Fibroblast of skin of scalp (primary cell): ENCODE measurements at places on chromosomes 7 and 10.

- peak; percentile 20 for DNase-seq
Observed at GRCh38 chr7:27697861-27698430, 35.3 kb upstream of the HIBADH start.

- DNase-seq = no peak
Observed at GRCh38 chr10:99057936-99058690, 177.5 kb downstream of the HPSE2 start.

- DNase-seq = no peak
Observed at GRCh38 chr7:44236333-44236728, 35.6 kb downstream of the YKT6 start.

DNA sequence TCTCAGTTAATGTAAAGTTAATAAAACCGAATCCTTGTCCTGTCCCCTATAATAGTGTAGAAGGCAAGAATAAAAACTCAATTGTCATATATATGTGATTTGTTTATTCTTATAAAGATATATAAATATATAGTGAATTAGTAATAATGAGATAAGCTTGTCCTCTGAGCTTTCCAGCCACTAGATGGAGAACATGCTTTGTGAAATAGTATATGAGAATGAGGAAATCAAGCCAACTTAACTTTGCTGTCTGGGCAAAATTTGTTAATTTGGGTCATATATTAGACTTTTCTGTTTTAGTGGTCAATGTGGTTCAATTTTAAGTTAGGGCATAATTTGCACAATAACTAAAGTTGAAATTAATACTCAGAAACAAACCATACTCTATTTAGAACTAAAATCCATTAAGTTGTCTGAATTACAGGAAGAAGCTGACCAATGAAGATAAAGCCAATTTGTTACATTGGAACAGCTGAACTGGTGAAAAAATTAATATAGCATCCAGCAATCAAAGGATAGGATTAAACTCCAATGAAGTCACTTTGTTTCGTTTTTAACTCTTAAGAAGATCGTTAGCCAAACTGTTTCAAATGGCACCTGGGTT, 595.0 kb downstream of the ARL4A start:
- DNase-seq = peak; percentile 21

GRCh38 chr7:31418928-31419327, 78.4 kb upstream of the NEUROD6 start:
- no peak for DNase-seq

- DNase-seq = no peak
Observed at GRCh38 chr7:95525503-95525902, 39.8 kb downstream of the ASB4 start.

DNA sequence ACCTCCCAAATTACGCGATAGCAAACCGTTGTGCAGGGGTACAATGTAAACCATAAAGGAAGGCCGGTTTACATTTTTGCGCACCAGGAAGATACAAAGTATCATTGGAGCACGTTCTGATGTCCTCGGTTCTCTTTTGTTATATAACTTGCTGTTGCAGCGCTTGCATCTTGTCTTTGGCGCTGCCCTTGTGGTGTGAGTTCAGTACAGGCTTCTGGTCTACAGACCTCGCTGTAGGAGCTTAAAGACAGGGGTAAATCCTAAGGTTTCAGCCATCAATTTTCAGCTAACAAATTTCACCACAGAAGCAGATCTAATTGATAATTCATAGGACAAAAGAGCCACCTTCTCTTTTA, 1.5 kb upstream of the MKX start:
- DNase-seq = no peak

DNA sequence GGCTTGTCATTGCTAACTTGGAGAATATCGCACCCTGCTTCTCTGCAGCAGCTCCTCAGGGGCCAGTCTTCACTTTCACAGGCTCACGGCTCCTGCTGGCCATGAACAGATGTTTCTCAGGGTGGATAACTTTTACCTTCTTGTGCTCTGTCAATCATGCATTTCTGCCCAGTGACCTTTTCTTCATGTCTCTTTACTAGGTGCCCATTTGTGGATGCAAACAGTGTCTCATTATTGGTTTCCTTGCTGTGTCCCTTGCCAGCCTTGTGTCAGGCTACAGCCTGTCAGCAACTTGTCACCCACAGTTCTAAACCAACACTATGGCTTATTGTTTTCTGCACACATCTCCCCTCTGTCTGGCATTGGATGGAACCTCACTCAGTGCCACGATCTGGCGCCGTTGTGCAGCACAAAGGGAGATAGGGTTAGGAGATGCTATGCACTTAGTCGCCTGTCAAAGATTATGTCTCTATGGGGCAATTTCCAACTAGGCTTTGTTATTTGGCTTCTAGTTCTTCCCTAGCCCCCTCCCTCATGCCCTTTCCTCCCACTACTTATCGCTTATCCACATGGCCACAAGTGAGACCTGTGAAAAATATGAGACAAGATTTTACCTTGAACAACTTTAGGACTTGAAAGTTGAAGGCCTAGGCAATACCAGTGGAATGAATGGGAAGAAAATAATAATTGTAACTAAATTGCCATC, 45.7 kb upstream of the NXPH1 start:
- DNase-seq = no peak

- DNase-seq = no peak
Observed at GRCh38 chr10:21505711-21506278, 19.7 kb downstream of the SKIDA1 start.

GRCh38 chr10:124589491-124590041, 127.9 kb downstream of the LHPP start:
- DNase-seq = peak; percentile 17

DNA sequence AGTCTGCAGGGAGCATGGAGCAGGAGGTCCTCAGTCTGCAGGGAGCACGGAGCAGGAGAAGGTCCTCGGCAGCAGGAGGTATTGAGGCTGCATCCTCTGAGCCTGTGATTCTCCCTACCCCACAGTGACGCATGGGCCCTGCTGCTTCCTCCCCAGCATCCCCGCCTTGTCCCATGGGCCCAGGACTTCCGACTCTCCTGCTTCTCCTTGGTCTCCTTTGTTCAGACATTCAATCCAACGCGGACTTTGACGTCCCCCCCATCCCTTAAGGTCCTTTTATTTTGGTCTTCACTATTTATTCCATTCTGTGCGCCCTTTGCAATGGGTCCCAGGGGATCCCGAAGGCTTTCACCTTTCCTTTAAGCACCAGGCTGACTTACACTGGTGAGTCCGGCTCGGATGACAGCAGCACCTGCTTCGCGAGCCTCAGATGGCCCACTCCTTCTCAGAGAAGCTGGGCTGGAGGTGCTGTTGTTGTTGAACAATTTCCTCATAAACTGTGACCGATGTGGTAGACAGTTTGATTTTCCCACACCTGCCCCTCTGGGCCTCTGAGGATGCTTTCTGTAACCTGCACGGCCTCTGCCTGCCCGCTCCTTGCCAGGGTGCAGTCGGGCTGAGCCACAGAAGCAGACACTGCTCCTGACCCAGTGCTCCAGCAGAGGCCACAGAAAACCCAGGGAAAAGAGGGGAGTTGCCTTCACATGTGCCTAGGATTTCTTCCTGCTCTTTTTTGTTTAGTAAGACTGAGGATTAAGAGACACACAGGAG, 407.2 kb upstream of the SHH start:
- no peak for DNase-seq

DNA sequence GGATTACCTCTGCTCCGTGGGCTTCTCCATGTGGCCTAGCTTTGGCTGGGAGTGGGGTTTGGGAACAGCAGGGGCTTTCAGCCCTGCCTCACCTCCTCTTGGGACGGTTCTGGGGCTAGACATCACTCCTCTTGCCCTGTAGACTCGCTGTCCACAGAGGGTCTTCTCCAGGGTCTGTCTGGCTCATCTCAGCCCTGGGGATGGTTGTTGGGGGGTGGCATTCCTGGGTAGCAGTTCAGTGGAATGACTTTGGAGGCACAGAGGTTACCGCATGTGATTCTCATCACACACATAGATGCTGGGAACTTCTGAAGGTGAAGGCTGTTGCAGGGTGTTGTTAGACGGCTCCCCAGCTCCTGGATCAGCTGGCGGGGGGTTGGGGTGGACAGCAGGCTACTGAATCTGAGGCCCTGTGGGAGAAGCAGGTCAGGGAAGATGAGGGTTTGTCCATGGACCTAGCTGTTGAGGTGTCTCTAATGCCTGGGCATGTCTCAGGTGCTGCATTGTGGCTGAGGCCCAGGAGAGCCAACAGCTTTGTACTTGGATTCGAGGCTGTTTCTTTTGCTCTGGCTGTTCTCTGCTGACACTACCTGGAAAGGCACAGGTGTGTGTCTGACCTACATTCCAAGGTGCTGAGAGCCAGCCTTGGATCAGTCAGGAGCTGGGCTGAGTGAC, 23.8 kb downstream of the RAMP3 start:
- DNase-seq = no peak

DNA sequence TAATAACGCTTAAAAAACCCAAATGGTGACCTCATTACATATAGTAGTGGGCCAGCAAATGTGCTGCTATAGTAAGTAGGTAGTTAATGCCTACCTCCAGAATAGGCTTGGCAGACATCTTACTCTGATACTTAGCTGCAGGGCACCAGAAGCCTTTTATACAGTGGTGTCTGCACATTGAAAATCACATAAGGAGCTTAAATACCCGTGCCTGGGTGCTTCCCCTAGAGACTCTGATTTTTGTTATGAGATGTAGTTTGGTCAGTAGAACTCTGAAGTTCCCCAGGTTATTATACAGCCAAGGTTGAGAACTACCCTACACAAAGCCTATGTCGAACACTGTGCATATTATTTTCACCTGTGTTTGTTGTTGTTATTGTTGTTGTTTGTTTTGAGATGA, 47.2 kb downstream of the ANKIB1 start:
- no peak for DNase-seq

DNA sequence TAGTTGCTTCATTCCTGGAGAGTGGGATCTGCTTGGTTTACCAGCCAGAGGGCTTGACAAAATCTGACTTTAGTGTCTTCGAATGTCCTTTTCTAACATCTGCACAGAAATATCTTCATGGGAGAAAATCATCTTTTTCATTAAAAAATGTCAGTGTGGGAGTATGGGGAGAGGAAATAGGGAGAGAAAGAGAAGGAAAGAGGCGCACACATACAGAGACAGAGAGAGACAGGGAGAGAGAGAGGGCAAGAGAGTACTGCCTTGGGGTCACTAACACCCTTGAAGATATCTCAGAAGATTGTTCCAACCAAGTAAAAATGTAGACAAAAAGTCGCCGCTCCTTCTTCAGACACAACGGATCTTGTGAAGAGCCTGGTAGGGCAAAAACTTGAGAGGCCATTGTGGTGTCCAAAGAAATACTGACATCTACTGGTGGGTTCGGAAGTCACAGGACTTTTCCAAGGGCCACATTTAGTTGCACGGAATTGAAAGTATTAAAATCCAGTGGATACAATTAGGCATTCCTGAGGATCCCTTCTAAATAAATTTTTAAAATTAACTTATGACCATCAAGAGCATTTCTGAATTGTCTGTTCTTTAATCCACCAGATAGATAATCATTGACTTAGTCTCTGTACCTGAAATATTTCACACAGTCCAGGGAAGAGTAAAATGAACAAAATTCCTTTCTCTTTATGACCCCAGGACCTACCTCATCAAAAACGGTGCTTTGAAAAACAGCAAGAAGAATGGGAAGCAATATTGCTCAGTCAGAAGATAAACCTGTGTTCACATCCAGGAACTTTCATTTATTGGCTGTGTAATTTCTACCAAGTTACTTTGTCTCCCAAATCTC, 29.7 kb downstream of the VIM start:
- peak; percentile 80 for DNase-seq

- peak; percentile 7 for DNase-seq
Observed at GRCh38 chr7:122487131-122487530, 182.6 kb upstream of the FEZF1 start.

- no peak for DNase-seq
Observed at GRCh38 chr7:27367933-27368549, 125.4 kb downstream of the EVX1 start.

DNA sequence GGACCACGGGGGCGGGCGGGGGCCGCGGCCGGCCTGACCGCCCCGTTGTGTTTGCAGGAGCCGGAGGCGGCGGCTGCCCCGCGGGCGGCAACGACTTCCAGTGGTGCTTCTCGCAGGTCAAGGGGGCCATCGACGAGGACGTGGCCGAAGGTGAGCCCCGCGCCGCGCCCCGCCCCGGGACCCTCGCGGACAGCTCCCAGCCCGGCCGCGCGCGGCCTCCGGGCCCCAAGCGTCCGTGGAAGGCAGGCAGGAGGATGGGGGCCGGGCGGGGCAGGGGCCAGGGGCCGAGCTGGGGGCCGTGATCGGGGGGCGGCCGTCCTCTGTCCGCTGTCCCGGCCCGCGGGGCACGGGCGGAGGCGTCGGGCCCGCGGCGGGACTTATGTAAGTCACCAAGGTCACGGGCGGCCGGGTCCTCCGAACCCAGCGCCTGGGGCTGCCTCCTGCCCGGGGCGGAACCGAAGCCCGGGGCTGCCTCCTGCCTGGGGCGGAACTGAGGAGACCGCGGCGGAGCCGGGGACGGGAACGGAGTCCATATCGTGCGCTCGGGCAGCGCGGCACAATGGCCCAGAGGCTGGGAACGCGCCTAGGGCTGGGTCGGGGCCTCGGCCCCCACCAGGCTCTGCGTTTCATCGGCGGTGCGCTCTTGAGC, 497 bp downstream of the PPP2R2D start:
- peak; percentile 6 for DNase-seq

- no peak for DNase-seq
Observed at GRCh38 chr7:90777041-90777440, 180.9 kb downstream of the CDK14 start.

DNA sequence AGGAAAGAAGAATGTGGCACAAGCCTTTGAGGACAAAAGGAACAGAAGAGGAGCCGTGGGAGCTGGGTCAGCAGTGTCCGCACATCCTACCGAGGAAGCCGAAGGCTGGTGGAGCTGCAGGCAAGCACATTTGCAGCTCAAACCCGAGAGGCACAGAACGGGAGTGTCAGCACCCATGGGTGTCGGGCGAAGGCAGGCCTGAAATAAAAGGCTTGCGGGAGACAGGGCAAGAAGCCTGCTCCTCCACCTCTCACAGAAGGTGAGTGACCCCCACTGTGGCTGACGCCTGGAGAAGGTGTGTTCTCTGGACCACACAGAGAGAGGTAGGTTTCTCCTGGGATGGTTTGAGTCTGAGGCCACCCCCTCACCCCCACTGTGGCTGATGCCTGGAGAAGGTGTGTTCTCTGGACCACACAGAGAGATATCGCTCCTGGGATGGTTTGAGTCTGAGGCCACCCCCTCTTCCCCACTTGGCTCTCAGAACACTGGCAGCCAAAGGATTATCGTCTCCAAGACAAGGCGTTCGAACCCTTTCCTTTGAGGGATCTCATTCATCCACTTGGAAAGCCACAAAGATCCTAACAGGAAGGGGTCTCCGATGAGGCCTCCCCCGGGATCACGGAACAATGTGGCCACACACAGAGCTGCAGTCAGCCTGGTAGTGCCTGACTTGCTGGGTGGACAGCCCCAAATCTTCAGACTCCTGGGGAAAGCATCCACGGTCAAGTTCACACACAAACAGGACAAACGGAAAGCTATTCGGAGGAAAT, 21.6 kb upstream of the GTPBP4 start:
- DNase-seq = no peak
